ENCODE measurements at places on chromosomes 11 and 22.
A peak's percentile ranks its signal among the peaks of the same experiment; 100 is the strongest.

- no peak for DNase-seq
Observed at GRCh38 chr11:128488471-128488870, 98.9 kb downstream of the ETS1 start.

GRCh38 chr22:29670626-29671025 lies 49.2 kb upstream of the CABP7 start:
- no peak for DNase-seq

DNA sequence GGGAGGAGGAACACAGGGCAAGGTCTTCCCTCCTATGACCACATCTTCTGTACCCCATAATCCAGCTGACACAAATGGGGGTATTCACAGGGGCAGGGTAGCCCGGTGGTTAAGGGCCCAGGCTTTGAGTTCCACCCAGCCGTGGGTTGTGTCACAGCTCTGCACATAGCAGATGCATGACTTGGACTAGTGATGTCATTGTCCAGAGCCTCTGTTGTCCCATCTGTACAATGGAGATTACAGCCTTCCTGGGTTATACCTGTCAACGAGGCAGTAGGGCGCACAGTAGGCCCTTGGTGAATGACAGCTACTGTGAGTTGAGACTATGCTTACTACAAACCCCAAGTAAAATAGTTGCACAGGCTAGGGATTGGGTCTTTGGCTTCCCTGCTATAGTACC lies 99.3 kb upstream of the CRYBB3 start:
- DNase-seq = no peak

GRCh38 chr11:77126156-77126775 lies 1.8 kb upstream of the MYO7A start:
- DNase-seq = no peak

- DNase-seq = peak; percentile 56
Observed at GRCh38 chr11:71447791-71448256, 369 bp downstream of the DHCR7 start.

DNA sequence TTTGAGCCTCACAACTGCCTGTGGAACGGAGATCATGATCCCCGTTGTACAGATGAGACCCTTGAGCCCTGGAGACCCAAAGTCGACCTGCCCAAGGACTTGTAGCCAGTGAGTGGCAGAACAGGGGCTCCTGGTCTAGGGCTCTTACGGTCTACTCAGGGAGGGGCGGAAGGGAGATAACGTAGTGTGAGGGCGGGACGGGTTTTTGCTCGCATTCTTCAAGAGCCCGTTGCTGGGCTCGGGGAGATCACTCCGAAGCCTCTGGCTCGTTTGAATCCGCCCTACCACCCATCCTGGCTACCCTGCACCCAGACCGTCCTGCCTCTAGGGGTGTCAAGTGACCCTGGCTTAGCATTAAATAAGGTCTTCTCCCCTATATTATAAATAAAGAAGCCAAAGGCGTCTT lies 639 bp downstream of the CRY2 start:
- no peak for DNase-seq

DNA sequence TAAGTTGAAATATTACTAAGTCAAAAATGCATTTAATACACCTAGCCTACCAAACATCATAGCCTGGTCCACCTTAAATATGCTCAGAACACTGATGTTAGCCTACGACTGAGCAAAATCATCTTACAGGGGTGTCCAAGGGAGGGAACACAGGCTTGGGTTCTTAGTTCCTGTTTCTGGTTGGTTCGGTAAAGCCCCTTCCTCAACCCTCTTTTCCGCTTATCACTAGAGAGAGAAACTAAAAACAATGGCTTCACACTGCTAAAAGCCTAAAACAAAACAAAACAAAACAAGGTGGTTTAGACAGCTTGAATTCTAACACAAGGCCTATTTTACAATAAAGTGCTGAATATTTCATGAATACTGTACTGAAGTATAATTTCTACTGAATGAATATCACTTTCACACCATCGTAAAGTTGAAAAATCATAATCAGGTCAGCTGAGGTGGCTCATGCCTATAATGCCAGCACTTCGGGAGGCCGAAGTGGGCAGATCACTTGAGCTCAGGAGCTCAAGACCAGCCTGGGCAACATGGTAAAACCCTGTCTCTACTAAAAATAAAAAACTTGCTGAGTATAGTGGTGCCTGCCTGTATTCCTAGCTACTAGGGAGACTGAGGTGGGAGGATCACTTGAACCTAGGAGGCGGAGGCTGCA lies 118.0 kb downstream of the SIK3 start:
- no peak for DNase-seq

GRCh38 chr11:35170503-35170902 lies 31.5 kb downstream of the CD44 start:
- DNase-seq = no peak

GRCh38 chr11:6988506-6988905 lies 31.6 kb downstream of the ZNF214 start:
- no peak for DNase-seq

DNA sequence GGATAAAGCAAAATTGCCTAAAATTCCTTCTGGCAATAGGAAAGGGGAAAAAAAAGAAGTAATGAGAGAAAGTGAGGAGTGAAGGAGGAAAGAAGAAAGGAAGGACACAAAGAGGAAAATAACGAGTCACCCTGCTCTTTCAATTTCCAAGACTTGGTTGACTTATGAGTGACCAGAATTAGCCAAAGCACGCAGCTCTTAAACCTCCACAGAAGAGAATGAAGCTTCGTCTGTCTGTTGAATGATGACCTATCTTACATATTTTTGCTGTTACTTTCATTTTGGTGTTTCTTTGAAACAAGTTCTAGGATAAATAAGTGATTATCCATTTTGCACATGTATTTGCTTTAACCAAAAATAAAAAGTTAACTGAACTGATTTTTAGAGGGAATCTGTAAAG lies 728 bp downstream of the MMP27 start:
- no peak for DNase-seq

DNA sequence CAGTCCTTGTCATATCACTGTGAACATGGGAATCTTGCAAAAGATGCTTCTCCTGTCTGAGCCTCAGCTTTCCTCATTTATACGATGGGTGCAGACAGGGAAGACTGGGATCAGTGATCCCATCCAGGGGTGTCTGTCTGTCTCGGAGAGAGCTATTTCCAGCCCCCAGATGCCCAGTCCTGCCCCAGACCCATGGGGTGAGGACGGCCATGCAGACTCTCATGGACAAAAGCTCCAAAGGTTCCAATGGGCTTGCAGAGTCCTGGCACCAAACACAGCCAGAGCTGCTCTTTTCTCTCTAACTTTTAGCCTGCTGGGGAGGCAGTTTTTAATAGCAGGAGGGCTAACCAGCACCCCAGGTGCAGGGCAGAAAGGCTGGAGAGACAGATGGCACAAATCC lies 5.2 kb downstream of the SCUBE1 start:
- DNase-seq = no peak

DNA sequence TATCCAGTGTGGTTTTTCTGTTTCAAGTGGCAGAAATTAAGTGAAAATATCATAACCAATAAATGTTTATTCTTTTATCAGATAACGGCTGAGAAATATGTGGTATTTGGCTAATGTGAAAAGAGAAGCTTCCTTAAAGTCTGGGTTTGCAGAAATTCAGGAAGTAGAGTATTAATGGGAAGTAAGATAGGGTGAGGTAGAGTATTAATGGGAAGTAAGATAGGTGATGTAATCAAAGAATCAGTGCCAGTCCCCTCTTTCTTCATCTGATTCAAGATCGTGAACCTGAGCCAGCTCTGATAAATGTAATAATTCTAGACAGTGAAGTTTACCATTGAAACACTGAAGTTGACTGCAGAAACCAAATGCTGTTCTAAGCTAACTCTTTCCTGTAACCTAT lies 30.9 kb downstream of the TRPC6 start:
- DNase-seq = no peak

DNA sequence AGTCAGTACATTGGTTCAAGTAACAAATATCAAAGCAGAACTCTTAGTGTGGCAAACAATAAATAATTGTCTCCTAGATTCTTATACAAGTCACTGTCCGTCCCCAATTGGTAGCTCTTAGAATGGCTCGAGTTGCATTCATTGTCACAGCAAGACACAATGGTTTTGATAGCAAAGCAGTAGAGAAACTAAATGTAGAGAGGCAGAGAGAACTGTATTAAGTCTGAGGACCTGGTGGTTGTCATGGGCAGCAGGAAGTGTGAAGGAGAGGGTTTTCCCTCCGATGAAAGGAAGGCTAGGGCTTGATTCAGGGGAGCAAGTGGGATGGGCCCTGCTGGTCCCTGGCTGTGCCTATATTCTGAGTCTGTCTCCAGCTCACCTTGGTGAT lies 36.6 kb downstream of the RCOR2 start:
- DNase-seq = no peak

- DNase-seq = peak; percentile 47
Observed at GRCh38 chr22:39518996-39519680, 1.2 kb upstream of the ATF4 start.

DNA sequence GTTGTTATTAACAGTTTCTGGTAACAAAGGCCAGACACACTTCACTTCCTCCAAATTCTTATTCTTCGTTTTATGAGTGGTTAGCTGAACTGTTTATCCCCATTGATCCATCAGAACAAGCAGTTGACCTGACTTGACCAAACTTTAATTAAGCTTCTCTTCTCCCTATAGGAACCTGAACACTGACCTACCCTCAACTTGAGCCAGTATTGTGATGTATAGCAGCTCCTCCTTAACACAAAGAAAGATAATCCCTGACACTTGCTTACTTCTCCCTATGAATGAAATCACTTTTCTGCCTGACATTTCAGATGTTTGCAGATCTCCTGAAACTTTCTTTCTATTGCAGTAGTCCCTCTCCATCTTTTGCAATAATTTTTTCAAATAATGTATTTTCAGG lies 41.9 kb downstream of the ANO5 start:
- no peak for DNase-seq

GRCh38 chr22:17665854-17666253 lies 27.3 kb downstream of the BCL2L13 start:
- no peak for DNase-seq

- DNase-seq = peak; percentile 38
Observed at GRCh38 chr22:49992921-49993648, 19.5 kb downstream of the IL17REL start.

DNA sequence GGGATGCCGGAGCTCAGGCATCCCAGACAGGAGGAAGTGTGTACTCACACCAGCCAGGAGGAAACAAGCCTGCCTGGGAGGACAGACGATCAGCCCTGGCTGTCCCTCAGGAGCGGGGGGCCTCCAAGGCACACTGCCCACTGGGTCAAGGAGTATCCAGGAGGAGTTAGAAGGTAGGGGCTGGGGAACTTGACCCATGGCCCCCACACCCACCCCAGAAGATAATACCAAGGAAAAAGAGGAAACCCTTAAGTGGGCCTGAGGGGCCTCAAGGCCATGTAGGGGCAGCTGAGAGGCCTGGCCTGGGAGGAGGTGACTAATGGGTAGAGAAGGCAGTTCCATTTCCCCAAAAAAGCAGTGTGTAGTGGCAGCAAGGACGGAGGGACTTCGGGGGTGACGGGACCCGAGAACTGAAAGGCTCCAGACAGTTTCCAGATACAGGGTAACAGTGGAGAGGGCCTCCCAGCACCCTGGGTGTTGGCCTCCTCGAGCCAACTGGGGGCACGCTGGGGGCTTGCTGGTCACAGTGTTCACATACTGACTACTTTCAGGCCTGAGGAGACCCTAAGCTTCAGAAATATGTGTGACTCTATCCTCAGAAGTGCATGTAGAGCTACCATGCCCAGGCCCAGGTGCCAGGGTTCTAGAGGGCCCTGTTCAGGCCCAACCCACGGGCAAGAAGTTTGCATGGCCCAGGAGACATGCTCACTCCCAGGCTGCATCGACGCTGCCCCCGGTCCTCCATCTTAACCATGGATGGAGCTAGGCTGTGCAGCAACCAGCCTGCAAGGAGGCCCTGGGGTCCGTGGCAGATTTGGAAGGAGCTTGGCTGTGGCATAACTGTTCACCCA lies 75.7 kb upstream of the PITPNB start:
- DNase-seq = peak; percentile 25

GRCh38 chr11:60756307-60757032 lies at the start of gene MS4A15:
TSS of gene MS4A15 (plus strand) at chr11:60756867. CDS start at chr11:60763734, 6,867 bp downstream.
- no peak for DNase-seq

DNA sequence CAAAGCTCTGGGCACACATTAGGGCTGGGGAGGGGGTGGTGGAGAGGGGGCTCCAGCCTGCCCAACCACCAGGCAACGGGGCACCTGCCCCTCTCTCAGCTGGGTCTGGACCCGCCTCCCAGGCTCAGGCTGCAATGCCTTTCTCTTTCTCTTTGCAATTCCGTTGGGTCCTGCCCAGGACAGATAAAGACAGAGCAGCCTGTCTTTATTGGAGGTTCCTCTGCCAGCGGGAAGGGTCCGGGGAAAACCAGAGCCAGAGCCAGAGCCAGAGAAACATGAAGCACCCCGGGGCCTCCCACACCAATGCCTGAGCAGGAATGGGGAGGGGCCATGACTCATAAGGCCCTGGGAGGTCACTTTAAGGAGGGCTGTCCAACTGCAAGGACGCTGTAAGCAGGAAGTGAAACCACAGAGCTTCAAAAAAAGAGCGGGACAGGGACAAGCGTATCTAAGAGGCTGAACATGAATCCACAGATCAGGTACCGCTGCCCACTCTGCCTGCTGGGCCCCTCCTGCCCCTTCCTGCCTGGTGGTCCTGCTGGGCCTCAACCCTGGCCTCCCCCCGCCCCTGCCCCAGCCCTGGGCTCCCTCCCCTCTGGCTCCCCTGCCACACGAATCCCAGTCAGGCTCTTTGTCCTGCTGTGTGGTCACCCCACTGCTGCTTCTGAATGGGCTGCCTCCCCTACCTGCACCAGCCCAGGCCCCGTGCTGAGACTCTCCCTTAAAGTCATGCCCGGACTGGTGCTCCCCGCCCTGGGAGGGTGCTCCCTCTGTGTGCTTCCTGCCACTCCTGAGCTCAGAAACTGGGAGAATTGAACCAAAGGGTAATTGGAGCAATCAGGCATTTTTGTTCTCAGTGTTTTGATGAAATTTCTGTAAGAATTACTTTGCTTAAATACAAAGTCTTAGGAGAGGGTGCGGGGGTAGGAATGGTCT lies at the start of gene APOBEC3B:
Gene APOBEC3B (plus strand): TSS at position 356 of the 936 bp plus-strand sequence. CDS start 107 bp downstream, at position 463.
- peak; percentile 86 for DNase-seq

- no peak for DNase-seq
Observed at GRCh38 chr11:66081505-66081904, 11.4 kb downstream of the PACS1 start.

GRCh38 chr11:73241300-73241699 lies 23.2 kb downstream of the P2RY2 start:
- DNase-seq = peak; percentile 3

- DNase-seq = no peak
Observed at GRCh38 chr22:39480557-39480956, 21.5 kb upstream of the MIEF1 start.

GRCh38 chr11:133808393-133809140 lies 36.7 kb downstream of the SPATA19 start:
- DNase-seq = no peak

DNA sequence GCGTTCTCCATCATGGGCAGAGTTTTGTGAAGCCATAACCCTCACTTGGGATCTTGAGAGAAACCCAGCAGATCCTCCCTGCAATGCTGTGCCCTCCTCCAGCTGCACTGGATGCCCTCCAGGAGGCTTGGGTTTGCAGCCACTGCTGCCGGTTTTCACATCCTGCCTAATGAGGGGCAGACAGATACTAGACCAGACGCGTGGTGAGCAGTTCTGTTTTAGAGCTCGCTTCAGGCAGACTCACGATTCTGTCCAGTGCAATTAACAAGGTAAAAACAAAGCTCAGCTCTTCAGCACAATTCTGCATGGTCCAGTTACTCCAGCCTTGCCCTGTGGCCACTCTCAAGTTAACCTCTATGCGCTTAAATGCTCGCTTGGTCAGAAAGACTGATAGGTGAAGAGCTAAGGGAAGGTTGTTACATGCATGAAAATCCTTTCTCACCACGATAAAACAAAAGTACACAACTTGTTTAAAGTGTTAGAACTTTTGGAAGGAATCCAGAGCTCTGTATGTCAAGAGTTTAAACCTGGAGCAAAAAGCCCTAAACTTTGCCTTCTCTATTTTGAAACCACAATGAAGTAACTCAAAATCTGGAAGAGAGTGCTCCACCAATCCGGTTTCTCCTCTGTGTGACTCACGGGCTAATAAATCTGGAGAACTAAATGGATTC lies 292.3 kb upstream of the FAT3 start:
- no peak for DNase-seq
